ENCODE measurements at places on chromosomes 2 and 18.

DNA sequence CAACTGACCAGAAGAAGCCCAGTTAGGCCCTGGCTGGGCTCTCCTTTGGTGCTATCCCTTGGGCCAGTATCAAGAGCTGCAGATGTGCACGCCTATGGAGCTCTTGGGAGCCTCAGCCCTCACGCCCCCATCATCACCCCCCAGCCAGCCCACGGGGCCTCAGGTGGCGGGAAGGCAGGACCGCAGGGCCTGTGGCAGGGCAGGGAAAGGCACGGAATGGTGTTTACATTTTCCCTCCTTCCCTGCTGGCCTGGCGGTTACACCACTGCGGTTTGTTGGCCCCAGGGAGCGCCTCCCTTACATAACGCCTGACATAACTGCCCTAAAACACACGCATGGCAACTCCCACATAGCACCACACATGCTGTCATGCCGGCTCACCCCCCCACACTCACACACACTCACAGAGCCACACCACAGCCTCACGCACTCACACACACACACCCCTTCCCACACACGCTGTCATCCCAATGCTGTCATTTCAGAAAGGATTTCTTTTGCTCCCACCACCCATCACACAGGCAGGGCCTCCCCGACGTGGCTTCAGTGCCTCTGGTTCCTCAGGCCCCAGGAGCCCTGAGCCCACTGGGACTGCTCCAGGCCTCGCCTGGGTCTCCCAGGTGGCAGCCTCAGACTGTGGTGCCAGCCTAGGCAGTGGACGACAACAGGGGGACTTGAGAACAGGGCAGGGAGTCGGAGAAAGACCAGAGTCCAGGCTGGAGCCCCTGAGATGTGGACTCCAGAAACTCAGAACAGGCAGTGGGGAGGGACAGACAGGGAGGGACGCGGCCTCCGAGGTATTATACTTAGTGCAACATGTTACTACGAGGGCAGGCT lies 15.7 kb downstream of the ZFP36L2 start:
- no peak for DNase-seq

DNA sequence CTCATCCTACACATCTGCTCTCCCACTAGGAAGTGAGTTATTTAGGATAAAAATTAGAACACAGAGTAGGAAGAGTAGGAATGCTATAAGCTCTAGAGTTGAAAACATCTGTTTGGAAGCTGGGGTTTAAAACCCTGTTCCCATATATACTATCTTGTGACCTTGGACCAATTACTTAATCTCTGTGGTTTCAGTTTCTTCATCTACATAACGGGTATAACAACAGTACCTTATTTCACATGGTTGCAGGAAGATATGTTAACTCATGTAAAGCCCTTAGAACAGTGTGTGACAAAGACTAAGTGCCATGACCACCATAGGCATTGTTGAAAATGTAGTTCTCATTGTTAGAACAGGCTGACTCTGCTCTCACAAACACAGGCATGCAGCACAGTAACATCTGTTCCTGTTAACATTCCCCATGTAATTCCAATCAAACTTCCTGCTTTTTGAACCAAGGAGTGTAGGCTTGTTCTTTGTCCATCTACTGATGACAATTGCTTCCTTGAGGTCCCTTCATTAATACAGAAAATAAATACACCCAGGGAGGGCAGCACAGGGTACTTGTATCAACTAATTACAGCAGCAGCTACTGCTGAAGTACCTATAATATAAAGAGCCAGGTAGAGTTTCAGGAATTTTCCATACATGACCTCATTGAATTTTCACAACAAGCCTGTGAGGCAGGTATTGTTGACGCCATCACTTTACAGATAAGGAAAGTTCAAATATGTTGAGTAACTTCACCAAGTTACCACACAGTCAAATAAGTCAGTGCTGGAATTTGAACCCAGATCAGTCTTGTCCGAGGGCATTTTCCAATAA lies 204.2 kb downstream of the L3MBTL4 start:
- DNase-seq = no peak

DNA sequence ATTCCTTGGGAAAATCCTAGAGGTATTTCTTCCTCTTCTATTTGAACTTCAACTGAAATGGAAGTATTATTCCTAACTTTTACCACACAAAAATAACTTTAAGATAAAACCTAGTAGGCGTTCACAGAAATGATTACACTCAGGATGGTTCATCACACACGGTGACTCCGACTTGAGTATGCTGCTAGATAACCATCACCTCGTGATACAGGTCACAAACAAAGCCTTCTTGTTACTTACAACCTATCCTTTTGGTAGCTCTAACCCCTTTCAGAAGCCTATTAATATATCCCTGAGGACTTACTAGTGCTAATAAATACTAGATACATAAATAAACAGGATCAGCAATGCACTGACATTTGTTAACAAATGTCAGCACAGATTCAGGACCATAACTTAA lies 101.0 kb upstream of the DNER start:
- no peak for DNase-seq

- DNase-seq = no peak
Observed at GRCh38 chr2:148301362-148301761, 280.5 kb downstream of the MBD5 start.

DNA sequence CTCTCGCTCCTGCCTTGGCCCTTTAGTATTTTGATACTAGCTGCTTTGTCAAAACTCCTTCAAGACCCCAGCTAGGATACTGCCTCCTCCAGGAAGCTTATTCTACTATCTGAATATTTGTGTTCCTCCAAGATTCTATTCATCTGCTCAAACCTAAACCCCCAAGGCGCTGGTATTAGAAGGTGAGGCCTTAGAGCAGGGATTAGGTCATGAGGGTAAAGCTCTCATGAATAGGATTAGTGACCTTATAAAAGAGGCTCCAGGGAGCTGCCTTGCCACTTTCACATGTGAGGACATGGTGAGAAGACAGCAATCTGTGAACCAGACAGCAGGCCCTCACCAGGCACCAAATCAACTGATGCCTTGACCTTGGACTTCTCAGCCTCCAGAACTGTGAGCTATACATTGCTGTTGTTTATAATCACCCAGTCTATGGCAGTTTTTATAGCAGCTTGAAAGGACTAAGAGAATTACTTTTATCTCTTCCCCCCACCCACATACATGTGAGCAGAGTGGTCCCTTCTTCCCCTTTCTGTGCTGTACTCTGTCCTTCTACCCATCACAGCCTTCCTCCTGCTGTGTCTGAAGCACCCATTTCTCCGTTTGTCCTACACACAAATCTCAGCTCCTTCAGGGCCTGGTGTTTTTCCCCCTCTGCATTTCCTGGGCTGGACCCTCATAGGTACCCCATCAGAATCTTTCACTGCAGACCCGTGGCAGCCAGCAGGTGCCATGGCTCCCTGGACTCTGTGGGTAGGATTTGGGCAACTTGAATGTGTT lies 54.5 kb downstream of the HS1BP3 start:
- DNase-seq = no peak

DNA sequence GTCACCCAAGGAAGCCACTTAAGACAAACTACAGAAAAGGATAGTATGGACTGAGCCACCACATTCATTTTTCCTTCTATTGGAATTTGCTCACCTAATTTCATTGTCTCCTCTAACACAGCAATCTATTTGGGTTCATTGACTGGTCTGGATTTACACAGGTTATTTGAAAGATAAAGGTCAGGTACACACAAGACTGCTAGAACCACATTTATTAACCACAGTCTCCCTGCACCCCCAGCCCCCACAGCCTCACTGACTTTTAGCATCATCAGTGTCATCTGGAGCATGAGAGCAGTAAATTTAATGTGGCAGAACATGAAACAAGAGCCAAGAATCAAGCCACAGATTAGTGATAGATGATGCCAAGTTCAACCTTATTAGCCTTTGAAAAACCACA lies 226.9 kb upstream of the GYPC start:
- DNase-seq = no peak

DNA sequence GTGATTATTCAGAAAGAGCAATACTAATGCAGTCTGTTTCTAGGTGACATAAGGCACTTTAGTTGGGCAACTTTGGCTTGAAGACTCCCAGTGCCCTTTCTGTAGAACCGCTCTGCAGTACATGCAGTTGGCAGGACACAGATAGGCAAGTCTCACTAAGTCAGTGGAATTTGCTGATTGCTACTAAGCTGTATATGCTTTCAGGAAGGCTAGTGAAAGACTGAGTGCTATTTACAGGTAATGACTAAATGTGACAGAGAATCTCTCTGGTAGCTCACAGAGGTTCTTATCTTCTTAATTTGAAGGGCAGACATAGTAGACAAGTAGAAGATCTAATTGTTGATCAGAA lies 243.0 kb downstream of the WDPCP start:
- no peak for DNase-seq

DNA sequence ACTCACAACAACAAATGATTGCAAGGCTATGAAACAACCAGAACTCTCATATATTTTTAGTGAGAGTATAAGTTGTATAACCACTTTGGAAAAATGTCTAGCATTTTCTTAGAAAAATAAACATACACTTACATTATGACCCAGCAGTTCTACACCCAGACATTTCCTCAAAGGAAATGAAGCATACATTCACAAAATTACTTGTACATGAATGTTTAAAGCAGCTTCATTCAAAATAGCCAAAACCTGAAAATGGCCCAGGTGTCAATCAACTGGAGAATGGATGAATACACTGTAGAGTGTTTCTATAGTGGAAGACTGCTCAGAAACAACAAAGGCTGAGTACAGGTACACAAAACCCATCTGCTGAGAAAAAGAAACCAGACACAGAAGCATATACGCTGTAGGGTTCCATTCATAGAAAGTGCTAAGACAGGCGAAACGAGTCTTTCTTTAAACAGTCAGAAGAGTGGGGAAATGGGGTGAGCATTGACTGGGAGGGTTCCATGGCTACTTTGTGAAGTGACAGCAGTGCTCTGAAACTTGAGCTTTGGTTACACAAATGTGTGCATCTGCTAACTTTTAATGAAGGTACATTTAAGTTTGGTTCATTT lies 799.0 kb downstream of the DCDC2C start:
- DNase-seq = no peak

DNA sequence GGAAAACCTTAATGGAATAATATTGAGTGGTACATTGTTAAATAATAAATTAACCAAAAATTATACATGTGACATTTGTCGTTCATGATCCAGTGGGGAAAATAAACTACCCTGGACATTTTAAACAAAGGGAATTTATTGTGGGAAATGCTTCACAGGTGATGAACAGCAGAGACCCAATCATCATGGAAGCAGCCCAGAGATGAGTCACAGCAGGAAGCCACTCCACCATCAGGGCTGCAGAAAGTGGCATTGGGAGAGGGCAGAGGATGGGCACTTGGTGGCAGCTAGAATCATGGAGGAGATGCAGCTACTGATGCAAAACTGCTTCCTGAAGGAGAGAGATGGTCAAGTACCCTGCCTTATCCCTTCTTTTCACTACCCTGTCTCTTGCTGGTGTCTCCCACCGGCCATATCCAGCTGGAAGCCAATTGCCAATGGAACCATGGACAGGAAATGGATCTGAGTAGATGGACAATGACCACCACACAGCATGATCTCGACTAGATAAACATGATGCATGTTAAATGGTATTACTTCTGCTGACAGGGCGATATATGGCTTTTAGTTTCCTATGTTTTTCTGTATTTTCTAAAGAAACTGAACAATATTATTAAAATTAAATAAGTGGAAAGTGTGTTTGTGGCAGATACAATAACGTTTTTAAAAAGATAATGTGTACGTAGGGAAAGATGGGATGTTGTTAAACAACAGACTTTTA lies 139.8 kb downstream of the RPIA start:
- DNase-seq = no peak

- no peak for DNase-seq
Observed at GRCh38 chr2:6917761-6918421, 679 bp downstream of the RNF144A start.

Measured in T1000 (cell line).